ENCODE measurements at places on chromosomes 4 and X.

GRCh38 chrX:42823443-42823842, 45.5 kb upstream of the PPP1R2C start:
- DNase-seq = no peak

DNA sequence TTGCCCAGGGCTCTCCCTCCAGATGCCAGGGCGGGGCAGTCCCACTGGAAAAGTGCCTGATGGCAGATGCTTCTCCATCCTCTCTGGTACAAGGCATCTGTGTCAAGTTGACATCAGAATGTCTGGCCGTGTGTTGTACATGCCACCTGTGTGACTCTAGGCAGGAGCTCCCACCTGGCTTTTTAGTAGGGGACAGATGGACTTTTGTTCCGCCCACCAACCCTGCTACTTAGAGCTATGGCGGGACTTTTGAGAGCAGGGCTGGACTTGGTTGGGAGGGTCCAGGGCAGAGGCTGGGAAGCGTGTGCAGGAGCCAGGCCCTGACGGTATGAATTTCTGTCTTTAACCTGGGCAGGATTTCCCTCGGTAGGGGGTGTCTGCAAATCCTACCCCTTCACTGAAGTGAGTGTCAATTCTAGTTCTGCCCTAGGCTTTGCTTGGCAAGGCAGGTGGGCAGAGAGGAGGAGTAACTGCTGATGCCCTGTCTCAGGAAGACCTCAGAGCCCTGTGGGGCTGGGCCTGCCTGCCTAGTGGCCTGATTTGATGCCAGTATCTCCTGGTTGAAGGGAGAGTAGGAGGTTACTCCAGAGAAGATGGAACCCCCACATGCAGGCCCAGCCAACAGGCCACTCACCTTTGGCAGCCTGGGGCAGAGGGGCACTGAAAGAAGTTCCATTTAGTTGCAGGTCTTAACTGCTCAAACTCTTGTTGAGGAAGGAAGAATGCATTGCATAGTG, 99.1 kb downstream of the PJA1 start:
- no peak for DNase-seq

GRCh38 chr4:337932-338758, 531 bp downstream of the ZNF141 start:
- DNase-seq = peak; percentile 51

GRCh38 chrX:129640737-129641136, 14.0 kb downstream of the APLN start:
- DNase-seq = no peak

- DNase-seq = no peak
These were observed 83.3 kb upstream of the HELT start for GRCh38 chr4:184934961-184935360.

DNA sequence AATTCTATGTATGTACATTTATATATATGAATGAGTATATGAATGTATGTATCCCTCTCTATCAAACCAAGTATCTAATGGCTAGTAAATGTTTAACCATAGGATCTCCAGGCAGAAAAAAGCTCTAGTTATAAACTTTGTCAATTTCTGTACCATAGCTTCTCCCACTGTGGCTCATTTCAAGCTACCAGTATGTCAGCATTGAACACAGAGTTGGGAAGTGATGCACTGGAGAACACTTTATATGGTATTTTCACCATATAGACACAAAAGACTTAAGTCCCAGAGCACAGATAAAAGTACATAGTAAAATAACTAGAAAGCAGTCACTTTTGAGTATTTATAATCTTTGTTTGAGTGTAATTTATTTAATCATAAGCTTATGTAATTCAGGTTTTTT, 53.9 kb upstream of the ATP8A1 start:
- no peak for DNase-seq

DNA sequence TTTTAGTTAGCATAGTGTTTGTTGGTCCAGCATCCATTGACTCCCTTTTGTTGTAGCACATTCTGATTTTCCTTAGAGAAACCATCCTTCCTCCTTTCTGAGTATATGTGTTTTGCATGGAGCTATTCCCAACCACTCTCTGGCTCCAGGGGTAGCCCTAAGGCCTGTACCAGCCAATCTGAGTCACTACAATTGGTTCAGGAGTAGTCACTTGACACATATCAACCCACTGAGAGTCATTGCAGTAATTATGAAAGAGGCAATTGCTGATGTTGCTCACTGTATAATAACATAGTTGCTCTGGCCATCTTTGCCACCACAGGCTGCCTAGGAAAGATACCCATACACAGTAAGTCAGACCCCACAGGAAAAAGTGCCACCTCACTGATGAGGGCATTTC, 71.2 kb upstream of the GRID2 start:
- no peak for DNase-seq

DNA sequence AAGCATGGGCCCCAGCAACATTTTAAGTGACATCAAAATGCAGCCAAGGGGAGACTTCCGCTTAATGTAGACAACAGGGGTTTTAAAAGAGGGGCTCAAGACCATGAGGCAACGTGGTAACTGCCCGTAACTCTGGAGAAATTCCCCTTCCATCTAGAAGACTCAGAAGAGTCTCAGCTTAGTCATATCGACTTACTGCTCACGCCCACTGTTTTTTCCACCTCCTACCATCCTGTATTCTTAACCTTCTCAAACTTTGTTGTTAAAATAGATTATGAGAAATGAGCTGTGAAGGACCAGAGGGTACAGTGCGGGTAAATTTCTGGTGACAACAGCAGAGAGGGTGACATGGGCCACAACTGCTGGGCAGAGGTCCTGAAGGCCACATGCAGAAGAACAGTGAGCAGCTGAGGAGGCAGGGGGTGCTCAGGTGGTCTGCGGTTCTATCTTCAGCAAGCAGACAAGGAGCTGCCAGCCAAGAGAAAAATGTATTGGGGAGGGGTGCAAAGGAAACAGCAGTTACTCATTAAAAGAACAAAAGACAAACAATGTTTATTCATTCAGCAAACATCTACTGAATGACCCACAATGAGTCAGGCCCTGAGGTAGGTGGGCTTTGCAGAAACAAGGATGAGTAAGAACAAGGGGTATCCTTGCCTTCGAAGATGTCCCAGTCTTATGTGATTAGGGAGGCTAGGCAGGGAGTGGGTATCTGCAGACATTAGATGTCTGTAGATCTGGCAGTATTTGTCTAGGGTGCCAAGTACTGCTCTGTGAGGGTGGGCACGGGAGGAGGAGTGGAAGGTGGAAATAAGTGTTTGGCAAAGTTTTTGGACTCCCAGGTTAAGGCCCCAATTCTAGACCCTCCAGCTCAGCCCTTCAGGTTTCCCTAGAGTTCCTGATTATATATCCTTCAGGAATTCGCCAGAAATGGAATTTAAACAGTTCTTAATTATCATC, 175.3 kb downstream of the TSPAN5 start:
- DNase-seq = peak; percentile 6
